ENCODE measurements at places on chromosomes 4 and X.

DNA sequence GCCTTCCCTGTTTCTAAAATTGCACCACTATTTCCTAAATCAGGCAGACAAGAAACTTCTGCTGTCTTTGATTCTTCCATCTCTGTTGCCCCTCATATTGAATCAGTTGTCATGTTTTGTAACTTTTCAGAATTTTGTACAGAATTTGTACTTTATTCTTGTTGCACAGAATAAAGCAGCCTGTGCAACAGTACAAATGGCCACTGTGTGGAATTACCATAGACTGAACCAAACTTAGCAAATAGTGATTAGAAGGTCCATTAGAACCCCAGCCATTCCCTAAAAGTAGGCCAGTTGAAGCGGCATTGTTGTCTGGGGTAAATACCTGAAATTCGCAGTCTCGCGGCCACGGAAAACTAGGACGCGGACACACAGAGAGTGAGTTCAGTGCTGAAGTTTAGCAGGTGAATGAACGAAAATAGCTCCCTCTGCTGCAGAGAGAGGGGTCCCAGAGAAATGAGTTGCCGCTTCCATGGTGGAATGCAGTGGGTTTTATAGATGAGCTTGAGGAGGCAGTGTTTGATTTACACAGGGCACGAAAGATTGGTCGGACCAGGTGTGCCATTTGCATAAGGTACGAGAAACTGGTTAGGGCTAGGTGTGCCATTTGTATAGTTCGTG lies 71.8 kb downstream of the C4orf33 start:
- no peak for DNase-seq

- no peak for DNase-seq
These were observed 1626.0 kb upstream of the TENM3 start for GRCh38 chr4:180617196-180617595.

DNA sequence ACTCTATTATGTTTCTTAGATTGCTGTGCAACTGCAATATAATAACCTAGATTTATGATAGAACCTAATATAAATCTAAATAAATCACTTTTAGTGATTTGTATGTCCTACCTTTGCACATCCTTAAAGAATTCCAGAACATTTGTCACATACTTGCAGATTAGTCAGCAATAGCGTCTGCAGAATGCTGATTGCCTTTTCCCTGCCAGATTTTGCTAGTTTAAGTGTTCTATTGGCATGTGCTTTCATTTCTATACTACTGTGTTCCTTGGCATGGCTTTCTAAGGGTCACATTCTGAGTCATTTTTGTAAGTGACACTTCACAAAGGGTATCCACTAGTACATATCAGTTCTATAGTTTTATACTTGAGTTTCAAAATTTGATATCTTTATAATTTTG lies 303.1 kb upstream of the GIMD1 start:
- no peak for DNase-seq

GRCh38 chrX:119340606-119341205 lies 58.4 kb upstream of the SLC25A43 start:
- DNase-seq = no peak

GRCh38 chr4:10737337-10737736 lies 52.8 kb upstream of the CLNK start:
- no peak for DNase-seq

DNA sequence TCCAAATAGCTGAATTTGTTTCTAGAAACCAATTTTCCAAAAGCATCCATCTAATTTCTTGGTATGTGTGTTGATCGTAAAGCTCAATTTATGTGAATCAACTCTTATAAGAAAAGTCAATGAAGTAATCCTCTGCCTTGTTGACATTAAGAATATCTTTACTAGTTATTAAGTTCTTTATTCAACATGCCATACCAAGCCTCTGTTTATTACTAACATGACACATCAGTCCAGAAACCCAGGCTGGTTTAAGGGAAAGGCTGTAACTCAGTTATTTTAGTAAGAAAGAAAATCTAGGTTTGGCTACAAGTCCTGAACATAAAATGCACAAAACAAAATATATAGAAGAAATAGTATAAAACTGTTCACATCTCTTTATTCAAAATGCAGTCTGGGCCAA lies 48.0 kb downstream of the KLHL34 start:
- DNase-seq = no peak

DNA sequence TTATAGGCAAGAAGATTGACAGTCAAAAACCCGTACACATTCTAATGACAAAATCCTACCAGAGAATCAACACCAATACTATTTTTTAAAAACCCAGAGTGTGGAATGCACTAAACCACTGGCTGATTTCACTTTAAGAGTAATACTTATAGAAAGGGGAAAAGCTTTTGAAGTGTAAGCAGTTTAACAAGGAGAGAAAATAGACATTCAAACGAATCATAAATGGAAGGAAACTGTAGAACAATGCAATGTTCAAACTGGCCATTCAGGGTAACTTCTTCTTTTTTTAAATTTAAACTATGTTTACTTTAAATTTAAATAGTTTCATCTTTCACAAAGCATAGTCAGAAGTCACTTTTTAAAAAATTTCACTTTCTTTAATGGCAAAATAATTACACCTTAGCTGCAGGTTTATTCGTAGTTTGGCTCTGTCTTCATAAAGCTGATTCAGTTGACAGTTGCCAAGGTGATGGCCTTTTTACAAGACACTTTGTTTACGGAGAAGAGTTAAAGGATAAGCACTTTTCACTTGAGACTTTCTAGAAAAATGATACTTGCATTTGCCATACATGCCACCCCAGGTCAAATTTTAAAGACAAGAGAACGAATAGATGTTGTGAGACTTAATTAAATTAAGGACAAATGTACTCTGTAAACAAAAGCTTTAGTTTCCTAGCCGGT lies 82.4 kb upstream of the KLF3 start:
- DNase-seq = no peak

DNA sequence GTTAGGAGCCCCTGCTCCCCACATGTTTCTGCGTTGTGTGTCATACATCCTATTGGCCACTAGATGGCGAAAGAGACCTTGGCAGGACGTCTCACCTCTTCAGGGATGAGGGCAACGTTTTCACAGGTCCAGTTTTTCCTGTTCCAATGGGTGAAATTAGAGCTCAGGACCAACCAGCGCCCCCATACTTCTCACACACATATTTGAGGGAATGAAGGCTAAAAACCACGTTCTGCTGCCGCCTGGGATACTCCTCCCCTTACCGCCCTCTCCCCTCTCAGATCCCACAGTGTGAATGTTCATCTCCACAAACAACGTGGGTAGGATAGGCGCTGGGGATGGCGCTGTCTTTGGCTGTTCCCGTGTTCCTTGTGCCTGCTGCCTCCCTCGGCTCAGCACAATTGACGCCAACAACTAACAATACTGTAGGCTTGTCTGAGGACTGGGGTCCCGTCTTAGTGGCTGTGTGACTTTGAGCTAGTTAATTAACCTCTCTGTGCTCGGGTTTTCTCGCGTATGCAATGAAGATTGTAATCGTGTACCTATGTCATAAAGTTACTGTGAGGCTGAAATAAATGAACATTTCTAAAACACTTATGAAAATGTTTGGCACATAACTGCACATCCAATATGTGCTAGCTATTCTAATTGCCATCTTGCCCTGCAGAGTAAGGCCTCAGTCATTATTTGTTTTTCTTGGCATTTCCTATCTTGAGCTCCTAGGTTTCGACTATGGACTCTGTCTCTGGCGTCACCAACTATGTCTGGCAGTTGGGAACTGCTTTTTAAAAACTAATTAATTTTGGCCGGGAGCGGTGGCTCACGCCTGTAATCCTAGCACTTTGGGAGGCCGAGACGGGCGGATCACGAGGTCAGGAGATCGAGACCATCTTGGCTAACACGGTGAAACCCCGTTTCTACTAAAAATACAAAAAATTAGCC lies 181.3 kb upstream of the STK26 start:
- no peak for DNase-seq

DNA sequence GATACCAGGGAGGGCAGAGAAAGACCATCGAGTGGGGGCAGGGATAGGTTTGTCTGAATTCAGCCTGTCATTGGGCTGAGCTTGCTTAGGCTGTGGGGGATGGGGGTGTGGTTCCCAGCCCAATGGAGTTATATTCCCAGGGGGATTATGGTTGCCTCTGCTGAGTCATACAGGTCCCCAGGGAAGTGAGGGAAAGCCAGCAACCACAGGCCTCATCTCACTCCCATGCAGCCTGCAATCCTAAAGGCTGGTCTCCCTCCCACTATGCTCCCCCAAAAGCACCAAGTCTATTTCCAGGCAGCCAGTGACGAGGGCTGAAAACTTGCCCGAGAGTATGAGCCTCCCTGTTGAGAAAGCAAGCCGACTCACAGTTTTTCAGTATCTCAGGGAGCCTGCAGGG lies 39.3 kb downstream of the AFM start:
- no peak for DNase-seq

DNA sequence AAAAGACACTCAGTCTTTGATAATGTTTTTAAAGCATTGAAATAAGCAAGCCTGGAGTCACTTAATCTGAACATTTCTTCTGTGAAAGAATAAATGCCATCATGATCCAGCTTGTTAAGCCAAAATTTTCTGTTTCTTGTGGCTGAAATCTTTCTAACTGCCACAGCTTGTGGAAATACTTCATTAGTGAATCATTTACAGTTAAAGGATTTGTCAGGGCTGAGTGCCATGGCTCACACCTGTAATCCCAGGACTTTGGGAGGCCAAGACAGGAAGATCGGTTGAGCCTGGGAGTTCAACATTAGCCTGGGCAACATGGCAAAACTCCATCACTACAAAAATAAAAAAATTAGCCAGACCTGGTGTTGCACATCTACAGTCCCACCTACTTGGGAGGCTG lies 93.3 kb upstream of the PDE5A start:
- DNase-seq = no peak

DNA sequence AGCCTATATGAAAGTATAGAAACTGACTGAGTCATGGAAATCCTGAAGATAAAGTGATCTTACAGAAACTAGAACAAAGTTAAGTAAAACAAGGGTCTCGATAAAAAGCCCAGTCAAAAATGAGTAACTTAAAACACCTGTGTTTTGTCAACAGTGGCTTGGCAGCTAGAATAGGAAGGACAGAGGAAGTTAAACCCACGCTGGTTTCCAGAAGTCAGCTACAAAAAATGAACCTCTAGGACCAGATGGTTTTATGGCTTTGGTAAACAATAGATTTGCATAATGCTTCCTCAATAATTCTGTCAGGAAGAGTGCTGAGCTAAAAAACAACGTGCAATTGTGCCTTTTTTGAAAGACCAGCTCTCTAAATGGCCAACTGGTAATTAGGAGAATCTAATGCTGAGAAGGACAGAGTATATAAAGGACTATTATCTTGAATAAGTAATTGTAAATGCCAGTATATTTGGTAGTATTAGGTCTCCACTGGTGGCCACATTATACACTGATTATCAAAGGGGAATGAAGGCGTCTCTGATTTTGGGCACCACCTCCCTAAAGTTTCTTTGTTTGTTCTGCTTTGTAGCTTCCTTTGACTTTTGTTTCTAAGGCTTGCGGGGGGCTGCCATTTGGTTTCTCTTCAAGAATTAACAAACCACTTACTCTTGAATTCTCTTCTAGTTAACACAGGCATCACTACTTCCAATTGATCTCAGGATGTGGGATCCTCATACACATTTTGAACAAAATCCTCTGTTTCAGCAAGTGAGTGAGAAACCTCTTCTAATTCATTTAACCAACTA lies 72.2 kb upstream of the PPP3CA start:
- no peak for DNase-seq

DNA sequence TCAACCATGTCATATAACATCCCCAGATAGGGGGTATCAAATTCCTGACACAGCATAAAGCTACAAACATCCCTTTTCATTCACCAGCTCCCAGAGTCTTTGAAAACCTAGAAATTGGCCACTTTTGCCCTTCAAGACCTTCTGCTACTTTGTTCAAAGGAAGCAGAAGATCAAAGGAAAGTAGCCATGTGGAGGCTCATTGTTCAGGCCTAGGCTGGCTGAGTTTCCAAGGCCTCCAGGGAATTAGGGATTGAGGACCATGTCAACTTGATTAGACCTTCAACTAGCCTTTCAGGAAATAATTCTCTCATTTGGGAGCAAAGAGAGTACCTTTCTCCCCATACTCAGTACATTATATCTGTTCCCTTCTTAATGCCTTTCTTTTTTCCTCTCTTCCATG lies 66.8 kb upstream of the ATXN3L start:
- no peak for DNase-seq

DNA sequence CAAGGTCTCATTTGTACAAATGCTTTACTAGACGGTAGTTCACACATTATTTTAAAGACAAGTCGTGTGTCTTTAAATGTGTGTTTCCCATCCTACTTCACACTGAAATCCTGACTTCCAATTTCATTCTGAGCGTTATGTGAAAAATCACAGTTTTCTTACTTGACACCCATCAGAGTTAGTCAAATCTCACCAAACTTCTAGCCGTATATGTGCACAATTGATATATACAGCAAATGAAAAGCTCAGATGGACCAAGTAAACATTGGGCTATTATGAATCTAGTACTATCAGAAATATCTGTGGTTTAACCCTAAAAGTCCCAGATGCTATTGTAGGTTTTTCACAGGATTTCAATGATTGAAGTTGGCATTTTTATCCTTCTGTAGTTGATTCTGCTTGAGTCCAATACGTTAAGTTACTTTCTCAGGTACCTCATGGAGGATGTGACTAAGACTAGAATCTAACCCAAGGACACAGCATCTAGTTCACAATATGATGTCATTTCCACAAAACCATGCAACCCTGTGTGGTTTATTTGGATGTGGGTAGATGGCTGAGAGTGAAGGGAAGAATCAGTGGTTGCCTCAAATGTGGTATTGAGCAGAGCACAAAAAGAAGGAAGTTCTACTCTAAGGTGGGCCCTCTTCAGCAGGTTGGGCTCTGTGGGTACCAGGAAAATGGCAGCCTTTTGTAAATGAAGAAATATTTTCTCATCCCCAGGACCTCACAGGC lies 22.1 kb upstream of the TRIM60 start:
- no peak for DNase-seq

DNA sequence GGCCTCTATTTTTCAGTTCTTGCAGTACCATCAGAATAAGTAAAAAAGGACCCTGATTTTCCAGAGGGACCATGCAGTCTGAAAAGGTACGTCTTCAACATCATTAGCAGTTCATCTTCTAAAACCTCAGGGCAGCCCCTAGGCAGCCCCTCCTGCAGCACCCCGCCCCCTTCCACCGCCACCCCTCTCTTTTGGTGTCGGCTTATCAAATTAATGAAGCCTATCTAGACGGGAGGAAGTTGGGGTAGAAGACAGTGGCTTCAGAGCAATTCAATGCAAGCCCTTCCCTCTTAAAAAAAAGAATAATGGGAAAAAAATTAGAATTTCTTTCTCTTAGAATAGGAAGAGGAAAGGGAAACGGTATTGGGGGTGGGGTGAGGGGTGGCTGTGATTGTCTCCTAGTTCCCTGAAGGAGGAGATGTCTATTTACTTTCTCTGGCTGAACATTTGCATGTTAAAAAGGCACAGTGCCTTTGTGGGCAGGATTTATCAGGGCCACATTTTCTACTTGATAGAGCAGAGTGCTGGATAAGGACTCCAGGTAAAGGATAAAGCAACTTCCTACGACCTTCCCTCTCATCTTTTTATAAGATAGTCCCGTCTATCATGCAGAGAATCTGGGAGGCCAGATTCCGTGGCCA lies 159.4 kb downstream of the MGST2 start:
- no peak for DNase-seq

Data from activated CD4-positive, alpha-beta T cell treated with anti-CD3 and anti-CD28 coated beads for 1 hour (primary cell).